ENCODE measurements at places on chromosomes 7 and 10.

DNA sequence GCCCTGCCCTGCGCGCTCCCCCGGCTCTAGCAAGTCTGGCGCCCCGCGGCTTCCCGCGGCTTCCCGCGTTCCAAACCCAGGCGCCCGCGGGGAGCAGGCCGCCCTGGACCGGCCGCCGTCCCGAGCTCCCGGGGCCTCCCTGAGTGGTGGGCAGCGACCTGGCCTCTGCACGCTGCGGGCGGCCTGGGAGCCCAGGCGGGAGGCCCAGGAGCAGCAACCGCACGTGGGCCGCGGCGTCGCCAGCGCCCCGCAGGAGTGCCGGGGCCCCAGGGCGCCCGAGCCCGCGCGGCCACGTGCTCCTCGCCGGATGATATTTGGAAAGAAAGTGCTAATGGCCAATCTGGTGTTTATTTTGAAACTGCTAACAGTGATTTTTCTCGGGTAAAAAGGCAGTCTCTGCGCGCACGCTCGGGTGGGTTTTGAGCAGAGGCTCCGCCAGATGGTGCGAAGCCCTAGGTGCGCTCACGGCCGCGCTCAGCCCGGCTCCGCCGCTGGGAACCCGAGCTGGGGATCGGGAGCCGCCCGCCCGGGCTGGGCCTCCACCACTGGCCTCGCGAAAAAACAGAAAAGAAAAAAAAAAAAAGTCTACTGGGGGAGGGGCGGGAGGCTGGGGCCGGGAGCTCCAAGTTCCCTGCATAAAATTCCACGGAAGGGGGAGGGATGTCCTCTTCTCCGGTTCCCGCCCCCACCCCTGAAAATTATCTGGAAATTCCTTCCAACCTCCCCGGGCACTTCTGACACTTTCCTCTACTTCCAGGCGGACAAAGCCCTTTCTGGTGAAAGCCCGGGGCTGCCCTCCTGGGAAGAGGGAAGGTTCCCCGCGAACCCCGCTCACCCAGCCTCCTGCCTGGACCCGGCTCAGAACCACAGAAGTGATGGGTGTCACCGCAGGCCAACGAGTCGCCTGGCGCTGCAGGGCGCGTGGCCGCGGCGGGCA, 4.3 kb downstream of the EBF3 start:
- no peak for DNase-seq

DNA sequence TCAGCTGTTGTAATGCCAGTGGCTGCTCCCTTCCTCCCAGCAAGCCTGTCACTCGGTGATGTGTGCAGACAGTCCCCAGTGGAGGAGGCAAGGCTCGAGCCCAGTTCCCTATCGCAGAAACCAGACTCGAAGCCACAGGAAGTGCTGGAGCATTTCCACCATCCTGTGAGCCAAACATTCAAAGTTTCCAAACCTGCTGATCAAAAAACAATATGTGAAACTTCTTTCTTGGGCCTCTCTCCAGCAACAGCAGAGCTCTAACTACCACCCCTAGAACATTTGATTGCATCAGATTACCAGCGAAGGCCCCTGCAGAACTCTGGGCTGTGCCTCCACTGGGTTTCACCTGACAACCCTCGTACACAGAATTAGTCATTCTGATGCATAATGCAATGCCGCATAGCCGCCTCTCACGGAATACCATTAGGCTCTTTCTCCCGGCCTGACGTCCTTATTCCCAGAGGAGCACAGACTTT, 94.0 kb downstream of the ELMO1 start:
- peak; percentile 69 for DNase-seq

DNA sequence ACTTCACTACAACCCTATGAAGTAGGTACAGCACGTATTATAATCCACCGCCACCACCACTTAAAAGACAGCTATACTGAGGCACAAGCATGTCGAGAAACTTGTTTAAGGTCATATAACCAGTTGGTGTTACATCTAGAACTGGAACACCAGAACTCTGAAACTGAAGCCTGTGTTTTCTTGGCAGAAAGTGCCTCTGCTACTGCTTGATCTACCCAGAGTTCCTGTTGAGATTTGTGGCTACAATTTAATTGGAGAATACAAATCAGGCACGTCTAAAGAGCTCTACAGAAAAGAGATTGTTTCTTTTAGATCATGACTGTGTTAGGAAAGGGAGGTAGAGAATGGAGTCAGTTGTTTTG, 4.3 kb upstream of the ADD3 start:
- peak; percentile 44 for DNase-seq

- no peak for DNase-seq
Observed at GRCh38 chr7:94348142-94348541, 46.6 kb upstream of the COL1A2 start.

- no peak for DNase-seq
Observed at GRCh38 chr10:4758256-4758655, 67.8 kb upstream of the AKR1E2 start.

GRCh38 chr7:131026297-131027000, 292.4 kb upstream of the KLF14 start:
- DNase-seq = no peak

GRCh38 chr10:513393-513792, 176.1 kb downstream of the DIP2C start:
- DNase-seq = no peak

DNA sequence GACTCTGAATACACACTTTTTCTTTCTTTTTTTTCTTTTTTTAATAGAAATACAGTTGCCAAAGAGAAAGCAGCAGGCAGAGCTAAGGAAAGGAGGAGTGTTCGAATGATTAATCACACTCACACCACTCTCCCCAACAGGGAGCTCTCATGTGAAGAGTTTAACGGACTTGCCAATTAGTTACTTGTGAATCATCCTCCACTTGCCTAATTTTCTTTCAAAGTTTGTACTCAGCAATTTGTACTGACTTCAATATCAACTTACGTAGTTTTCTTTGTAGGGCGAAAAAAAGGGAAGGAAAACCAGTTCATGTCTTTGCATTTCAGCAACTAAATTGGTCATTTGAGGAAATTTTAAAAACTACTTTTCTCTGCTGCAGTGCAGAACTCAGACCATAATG, 109.2 kb downstream of the PIP4K2A start:
- no peak for DNase-seq

DNA sequence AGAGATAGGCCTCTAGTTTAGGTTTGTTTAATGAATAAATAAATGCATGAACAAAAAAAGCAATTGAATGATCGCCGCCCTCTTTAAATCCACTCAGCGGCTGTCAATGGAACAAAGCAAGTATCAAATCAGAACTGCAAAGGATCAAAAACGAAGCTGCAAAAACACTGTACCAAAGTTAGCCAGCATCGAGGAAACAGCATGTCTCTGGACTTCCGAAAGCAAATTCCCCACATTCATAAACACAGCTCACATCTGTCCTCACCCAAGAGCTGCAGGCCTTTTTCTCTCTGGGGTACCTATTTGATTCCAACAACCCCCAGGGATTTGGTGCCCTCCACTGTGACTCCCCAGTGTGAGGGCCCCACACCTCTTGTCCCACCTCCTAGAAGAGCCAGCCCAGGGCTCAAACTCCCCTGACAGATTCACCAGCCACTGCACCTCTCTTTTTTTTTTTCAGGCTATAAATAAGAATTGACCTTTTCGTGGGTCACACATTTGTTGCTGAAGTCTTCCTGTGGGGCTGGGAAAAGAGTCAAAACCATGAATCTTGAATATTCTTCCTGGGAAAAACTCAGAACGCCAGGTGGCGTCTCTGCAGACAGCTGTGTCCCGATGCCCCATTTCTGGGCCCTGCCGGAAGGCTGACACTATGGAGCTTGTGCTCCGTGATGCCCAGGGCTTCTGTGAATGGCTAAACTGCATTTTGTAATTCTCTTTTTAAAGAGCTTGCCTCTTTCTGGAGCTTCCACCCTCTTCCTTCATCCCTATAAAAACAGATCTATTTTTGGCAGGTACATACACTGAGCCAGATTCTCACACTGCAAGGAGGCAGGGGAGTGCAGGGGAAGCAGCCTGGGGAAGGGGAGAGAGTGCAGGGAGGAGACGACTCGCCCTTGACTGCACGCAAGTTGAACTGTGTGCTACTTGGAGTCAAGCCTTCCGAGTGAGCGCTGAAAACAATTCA, 51.7 kb downstream of the HSPA12A start:
- DNase-seq = peak; percentile 3

DNA sequence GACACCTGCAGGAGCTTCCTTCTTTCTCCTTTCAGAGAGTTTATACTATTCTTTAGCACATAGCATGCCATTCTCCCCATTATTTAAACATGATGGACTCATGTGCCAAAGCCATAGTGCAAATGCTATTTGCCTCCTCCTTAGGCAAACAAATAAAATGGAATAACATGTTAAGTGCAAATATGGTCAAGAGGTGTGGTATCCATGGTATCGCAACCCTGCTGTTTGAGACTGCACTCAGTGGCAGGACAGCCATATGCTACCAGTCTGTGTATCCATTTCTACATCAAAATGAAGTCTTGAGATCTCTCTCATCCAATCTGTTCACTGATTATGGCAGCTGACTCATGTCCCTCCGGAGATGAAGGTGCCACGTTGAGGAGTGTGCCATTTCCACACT, 22.8 kb downstream of the HEPACAM2 start:
- DNase-seq = no peak

GRCh38 chr10:116848944-116849247, 403 bp upstream of the ENO4 start:
- no peak for DNase-seq

DNA sequence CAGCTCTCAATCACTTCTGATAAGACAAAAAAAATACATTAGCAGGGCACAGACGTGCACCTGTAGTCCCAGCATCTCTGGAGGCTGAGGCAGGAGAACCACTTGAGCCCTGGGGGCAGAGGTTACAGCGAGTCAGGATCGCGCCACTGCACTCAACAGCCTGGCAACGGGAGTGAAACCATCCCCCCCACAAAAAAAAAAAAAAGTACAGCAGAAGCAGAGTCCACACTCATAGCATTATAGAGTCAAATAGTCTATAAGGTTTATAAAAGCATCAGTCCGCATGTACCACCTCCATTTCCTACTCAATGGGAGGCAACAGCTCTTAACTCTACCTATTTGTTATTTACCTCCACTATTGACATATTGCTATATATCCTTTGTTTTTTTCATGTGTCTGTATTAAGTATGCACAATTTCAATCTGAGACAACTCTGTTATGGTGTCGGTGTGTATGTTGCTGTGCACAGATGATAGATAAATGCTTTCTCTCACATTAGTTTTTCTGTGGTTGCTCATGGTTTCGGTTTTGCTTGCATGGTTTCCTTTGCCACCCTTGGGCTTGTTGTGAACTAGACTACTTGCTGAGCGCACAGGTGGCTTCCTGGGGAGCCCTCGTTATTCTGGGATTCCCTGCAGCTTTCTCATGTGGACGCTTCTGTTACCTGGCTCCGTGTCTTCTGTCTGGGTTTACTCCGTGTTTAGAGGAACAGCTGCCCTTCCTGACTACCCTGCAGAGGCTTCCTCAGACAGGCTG, 40.4 kb downstream of the PROSER2 start:
- no peak for DNase-seq

GRCh38 chr10:74882427-74882826, 56.0 kb downstream of the KAT6B start:
- no peak for DNase-seq

DNA sequence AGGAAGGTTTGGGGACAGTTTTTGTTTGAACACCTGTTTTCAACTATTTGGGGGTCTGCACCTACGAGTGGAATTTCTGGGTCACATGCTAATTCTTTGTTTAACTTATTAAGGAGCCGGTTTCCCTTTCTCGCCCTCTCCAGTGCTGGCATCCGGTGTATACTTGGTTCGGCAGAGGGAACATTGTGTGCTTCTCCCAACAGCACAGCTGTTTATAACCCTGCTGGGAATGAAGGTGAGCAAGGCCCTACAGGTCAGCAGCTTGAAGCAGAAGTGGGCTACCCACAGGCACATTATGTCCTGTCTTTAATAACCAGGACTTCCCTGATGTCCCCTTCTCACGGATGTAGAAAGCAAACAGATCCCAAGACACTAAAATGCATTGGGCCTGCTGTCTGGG, 87.5 kb upstream of the PDCD4 start:
- DNase-seq = no peak

- DNase-seq = no peak
Observed at GRCh38 chr10:52248697-52249306, 65.3 kb upstream of the DKK1 start.

GRCh38 chr10:122237331-122237990, 33.6 kb upstream of the BTBD16 start:
- DNase-seq = no peak

DNA sequence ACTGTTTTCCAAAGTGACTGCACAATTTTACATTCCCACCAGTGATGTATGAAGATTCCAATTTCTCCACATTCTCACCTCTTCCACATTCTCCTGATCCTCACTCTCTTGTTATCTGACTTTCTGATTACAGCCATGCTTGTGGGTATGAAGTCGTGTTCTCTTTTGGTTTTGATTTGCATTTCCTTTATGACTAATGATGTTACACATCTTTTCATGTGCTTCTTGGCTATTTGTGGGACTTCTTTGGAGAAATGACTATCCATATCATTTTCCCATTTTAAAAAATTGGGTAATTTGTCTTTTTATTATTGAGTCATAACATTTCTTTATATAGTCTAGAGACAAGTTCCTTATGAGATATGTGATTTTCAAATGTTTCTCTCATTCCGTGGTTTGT, 10.5 kb upstream of the GIMAP8 start:
- DNase-seq = no peak

GRCh38 chr7:16317406-16317805, 103.9 kb downstream of the CRPPA start:
- DNase-seq = no peak

- DNase-seq = peak; percentile 38
Observed at GRCh38 chr7:88758381-88759229, 895 bp upstream of the ZNF804B start.

DNA sequence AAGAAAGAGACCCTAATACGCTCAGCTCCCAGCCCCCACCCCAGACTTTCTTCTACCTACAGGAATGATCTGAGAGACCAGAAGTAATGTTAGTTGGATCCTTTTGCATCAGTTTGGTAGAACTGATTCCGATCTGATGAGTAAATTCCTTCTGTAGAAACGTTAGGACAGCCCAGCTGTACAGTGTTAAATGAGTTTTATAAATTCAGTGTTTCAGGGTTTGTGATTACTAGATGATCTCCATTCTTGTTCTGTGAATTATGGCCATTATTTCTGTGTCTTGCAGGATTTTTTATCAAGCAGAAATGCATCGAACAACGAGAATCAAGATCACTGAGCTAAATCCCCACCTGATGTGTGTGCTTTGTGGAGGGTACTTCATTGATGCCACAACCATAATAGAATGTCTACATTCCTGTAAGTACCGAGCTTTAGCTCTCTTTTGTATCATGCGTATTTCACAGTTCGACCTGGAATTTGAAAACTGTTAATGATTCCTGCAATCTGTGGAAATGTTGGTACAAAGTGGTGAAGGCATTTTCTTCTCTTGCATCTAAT, 5.3 kb downstream of the BMI1 start:
- DNase-seq = no peak

GRCh38 chr7:98115746-98116525, 9.3 kb downstream of the LMTK2 start:
- no peak for DNase-seq

- DNase-seq = no peak
Observed at GRCh38 chr10:98246911-98247805, 20.8 kb downstream of the LOXL4 start.

GRCh38 chr7:78220754-78221153, 422.2 kb downstream of the PHTF2 start:
- DNase-seq = no peak
